ENCODE measurements at places on chromosomes 11 and 22.
A peak's percentile ranks its signal among the peaks of the same experiment; 100 is the strongest.

DNA sequence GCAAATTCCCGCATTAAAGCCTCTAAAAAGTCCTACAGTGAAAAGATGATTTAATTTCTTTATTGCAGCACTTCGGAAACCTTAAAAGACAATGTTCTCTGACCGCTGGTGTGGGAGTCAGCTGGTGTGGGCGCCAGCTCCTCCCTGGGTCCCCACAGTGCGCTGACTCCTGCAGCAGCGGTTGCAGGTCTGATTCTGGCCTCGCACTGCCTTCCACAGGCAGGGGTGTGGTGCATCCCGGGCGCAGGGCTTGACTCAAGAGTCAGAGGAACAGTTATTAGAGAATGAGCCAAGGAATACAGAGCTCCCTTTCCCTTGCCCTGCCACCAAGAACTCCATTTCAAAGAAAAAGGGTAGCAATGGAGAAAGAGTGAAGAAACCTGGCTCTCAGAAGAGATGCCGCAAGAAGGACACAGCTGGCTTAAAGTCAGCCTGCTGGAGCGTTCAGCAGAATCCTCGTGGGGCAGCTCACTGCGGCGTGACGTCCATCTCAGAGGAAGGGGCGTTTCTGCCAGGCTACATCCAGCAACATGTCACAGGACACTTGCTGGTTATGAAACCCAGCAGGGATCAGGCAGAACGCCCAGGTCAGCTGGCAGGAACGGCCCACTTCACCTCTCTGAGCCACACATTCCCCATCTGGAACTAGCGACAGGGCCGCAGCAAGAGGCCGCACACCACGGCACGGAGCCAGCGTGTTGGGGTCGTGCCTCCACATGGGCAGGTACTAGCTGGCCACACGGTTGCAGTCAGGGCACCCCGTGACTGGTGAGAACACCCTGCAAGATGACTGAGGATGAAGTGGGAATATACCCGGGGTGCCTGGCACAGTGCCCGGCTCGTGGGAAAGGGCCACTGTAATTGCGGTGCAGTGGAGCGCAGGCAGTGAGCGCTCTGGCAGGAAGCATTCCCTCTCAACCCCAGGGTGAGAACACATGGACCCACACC lies 18.1 kb upstream of the EFCAB6 start:
- DNase-seq: no peak

DNA sequence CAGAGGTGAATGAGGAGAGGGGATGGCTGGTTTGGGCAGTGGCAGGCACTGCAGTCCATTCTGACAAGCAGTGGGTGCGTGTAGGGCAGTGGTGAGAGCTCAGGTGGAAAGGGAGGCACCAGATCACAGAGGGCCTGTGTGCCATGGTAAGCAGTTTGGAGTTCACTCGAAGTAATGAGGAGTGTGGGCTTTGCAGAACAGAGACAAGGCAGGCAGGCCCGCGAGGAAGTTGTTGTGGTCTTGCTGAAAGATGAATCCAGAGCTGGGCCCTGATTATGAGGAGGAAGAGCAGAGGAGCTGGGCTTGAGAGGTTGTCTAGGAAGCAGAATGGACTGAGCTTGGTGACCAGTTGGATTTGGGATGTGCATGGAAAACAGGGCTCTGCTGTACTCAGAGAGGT lies 1.6 kb upstream of the DNAJB13 start:
- no peak for DNase-seq

DNA sequence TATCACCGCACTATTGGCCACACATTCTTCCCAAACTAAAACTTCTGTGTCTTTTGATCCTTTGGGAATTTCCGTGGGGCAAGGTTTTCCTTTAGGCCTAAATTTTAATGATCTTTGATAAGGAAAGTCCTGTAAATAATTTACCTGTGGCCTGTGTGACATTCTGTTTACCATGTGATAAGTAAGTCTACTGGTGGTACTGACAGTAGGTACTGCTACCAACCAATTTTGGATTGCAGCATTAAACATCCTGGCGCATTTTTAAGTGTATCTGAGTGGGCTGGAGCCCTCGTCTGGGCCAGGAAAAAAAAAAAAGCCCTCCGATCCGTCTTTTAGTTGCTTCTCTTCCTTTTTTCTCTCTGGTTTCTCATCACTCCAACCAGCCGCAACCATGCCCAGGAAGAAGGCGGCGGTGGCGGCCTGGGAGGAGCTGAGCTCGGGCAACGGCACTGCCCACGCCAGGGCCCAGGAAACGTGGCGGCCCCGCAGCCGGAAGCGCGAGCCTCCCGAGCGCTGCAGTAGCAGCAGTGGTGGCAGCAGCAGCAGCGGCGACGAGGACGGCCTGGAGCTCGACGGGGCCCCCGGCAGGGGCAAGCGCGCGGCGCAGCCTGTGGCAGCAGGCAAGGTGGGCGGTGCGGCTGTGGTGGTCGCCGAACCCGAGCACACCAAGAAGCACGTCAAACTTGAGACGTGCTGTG lies 33.6 kb downstream of the ASRGL1 start:
- DNase-seq: peak; percentile 52

- no peak for DNase-seq
These were observed 7.3 kb upstream of the ARAP1 start for GRCh38 chr11:72759468-72759985.

- no peak for DNase-seq
These were observed 4.8 kb downstream of the FERMT3 start for GRCh38 chr11:64211181-64211872.
